ENCODE measurements at places on chromosomes 2 and 18. TPM values are rescaled to one million over a fixed set of nuclear protein-coding genes. Genes with fewer than 3 reads are reported as not detected.

KIAA2012 gene
- total RNA-seq, result not detected

SPP2 gene
- total RNA-seq, result not detected

NPPC gene
- 0.89 TPM for total RNA-seq

DSG1 gene
- not detected for total RNA-seq

DNA sequence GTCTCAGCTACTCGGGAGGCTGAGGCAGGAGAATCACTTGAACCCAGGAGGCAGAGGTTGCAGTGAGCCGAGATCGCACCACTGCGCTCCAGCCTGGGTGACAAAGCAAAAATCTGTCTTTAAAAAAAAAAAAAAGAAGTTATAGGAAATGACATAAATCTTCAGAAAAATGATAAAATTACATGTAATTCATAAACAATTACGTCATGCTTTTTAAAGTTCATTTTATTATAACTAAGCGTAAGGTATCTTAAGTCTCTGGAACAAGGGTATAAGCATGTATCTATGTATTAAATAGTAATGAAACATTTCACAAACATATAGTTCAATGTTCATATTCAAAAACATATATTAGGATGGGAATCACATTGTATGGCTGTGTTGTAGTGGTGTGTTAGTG, 425.9 kb downstream of the SPAG16 start:
- no peaks in the 10 kb centered on the region for H3K4me1 ChIP-seq
- no peak overlapping the region for H3K4me3 ChIP-seq
- no peak overlapping the region for H3K27ac ChIP-seq
- no peaks in the 10 kb centered on the region for H3K36me3 ChIP-seq

DNA sequence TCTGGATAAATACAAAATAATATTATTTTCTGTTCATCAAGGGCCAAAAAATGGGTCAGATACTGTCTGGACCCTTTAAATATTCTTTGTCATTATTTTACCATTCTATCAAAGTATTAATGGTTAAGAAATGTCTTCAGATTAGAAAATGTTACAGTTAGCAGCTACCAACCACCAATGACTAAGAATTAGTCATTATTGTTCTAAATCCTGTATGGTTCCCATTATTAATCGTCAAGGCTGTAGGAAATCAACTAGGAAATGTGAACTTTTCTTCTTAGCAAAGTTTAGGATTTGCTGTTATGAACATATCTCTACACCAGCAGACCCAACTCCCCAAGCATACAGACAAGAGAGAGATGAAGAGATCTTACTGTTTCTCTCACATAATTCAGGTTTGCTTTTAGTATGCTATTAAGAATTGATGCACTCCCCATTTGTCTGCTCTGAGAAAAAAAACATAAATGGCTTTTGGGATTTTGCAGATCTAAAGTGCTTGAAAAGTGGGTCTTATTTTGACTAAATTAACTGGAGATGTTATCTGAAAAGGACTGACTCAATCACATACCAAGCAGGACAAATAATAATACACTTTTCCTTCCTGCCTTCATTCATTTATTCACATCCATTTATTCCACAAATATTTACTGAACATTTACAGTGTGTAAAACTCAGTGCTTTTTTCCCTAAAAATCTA, 147.7 kb downstream of the PPP1R1C start:
- no peaks in the 10 kb centered on the region for H3K36me3 ChIP-seq
- H3K4me3 ChIP-seq, result no peak overlapping the region
- peaks cover under 1% of the 10 kb centered on the region for H3K27me3 ChIP-seq
- no peak for DNase-seq
- H3K4me1 ChIP-seq, result no peaks in the 10 kb centered on the region

GRCh38 chr18:41391616-41392595, 563.1 kb upstream of the PIK3C3 start:
- DNase-seq, result no peak
- peaks cover 6% of the 10 kb centered on the region for H3K27me3 ChIP-seq
- no peaks in the 10 kb centered on the region for H3K36me3 ChIP-seq
- no peaks in the 10 kb centered on the region for H3K4me1 ChIP-seq
- H3K4me3 ChIP-seq, result no peak overlapping the region
